Activated B cell treated with CpG ODN at 0.5 μM for 24 hours (primary cell): ENCODE measurements at places on chromosomes 7 and 10.

DNA sequence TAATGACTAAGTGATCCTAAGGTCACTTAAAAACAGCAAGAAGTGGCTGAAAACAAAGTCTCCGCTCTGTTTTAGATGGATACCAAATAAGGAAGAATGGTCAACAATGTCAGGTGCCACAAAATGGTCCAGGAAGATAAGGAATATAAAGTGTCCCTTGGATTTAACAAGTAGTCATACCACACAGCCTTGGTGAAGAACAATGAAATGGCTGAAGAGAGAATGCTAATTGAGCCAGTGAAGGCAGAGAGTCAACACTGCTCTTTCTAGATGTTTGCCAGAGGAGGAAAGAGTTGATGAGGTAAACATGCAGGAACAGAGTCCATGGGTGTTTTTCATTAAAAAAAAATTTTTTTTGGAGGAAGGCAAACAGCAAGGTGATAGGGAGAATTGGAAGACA lies 2.1 kb upstream of the CASD1 start:
- no peak for DNase-seq

GRCh38 chr7:11648980-11649379 lies 183.0 kb downstream of the THSD7A start:
- DNase-seq: no peak

DNA sequence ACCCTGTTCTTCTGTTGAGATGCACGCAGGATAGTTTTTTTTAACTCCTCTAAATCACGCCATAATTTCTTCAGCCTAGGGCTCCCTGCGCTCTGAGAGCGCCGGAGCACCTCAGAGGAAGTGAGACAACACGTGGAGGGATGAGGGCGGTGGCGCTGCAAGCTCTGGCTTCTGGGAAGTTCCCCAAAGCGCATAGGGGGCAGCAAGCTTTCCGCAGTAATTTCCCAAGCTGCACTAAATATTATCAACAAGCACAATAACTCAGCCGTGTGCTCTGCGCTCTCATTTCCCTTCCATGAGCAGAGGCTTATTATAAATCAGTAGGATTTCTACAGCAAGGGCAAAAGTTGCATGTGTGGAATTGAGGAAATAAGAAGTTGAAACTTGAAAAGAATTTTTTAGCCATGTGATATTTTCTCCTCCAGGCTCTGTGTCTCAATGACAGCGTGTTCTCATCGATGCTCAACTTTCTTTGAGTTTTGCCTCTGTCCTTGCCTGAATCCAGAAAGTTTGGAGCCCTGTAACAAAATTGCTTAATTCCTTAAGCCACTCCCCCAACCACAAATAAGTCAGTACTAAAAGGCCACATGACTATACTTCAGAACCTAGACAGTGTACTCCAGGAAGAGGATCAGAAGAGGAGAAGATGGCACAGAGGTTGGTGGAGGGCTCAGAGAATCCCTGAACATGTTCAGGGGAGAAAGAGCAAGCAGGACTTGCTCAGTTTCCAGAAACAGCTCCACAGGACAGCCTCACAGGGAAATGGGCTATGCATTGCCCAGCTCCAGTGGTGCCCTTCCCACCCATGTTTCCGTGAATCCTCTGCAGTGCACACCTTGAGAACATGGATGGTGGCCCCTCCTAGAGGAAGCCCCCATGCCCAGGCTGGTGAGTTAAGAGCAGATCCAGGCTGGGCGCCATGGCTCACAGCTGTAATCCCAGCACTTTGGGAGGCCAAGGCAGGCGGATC lies 221.5 kb upstream of the GHITM start:
- no peak for DNase-seq

DNA sequence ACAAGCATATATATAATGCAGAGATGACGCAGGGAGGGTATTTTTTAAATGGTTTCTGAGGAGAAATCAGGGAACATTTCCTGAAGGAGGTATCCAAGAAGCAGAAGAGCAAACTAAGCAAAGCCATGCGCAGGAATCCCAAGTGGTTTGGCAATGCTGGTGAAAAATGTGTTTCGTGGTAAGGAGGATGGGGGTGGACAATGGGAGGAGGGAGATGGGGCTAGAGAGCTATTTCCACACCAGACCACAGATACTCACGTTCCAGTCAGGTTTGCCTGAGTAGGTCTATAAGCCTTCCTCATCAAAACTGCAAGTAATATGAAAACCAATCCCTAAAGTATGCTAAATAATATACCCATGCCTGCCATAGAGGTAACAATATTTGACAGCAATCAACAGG lies 223.7 kb upstream of the MKLN1 start:
- DNase-seq: no peak

DNA sequence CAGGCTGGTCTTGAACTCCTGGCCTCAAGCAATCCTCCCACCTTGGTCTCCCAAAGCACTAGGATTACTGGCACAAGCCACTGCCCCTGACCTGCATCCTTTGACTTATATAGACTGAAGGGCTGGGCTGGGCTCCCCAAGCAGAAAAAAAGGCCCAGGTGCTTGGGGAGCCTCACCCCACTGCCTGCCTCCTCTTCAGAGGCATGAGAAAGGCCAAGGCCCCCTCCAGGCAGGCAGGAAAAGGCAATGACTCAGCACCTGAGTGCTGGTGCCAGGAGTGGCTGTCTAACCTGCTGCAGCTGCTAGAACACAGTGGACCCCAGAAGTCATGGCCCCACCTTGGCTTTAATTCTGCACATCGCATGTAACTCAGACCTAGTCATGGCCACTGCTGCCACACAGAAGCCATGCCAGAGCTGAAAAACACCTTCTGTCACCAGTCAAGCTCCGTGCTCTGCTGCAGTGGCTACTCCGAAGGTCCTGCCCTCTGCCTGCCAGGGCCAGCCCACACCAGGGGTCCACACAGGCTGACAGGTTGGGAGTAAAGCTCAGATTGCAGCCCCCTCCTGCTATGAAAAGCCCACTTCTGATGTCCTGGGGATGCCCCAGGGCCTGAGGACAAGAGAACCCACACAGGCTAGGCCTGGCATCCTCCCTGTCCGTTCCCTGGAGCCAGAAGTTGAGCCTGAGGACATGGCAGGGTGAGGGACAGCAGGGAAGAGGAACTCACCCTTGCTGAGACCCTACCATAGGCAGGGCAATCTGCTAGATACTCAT lies 48.5 kb downstream of the GRID1 start:
- DNase-seq: no peak
